ENCODE measurements at places on chromosomes 1 and 21.

DNA sequence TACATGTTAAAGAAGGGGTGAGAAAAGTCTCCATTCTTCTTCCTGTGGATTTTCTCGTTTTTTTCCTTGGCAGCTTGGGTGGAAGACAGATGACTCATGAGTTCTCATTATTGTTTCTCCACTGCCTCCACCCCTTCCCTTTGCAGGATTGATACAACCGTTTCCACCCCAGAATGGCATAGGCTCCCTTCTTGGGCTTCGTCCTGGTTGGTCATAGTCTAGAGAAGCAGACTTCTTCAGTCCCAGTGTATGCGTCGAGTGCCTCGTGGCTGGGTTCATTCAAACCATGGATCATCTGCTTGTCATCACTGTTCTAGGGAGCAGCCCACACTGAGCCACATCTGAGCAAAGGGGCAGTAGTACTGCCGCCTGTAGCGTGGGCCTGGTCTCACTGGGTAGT, 13.7 kb downstream of the PTGFRN start:
- H3K27me3 ChIP-seq: no peaks in the 10 kb centered on the region
- no peaks in the 10 kb centered on the region for H3K36me3 ChIP-seq

DNA sequence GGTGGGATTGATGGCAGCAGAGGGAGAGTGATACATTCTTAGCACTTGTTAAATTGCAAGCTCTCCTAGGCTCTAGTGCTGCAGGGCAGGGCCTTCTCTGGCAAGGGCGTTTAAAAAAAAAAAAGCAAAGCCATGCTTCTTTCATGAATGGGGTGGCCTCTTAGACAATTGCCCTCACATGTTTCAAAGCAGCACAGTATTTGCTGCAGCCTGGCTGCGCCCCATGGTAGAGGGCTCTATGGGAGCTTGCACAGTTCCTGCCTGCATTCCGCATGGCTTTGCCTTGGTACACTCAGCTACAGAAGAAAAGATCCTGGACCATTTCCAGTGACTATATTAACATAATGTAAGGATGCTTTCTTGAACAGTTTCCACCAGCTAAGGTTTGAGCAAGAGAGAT, 267.2 kb downstream of the ZNF648 start:
- peaks cover 6% of the 10 kb centered on the region for H3K27me3 ChIP-seq
- no peaks in the 10 kb centered on the region for H3K36me3 ChIP-seq
- H3K27ac ChIP-seq: no peak overlapping the region
- no peaks in the 10 kb centered on the region for H3K4me1 ChIP-seq
- no peak for DNase-seq

DNA sequence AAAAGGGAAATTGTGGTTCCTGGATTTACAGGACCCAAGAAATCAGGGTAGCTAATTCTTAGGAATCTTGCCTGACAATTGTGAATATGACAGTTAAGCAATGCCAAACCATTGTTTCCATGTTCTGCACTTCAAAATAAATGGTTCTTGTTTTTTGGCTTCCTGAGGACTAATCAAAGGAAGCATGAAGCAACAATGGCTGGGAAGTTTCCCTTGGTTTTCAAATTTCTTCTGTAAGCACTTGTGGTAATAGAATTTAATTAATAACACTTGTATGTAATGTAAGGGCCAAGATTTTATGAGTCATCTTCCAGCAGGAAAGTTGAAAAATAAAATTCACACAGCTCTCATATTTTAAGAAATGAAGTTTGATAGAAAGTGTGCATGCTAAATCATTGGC, 31.7 kb downstream of the JAM2 start:
- H3K4me3 ChIP-seq: no peak overlapping the region
- no peak overlapping the region for H3K27ac ChIP-seq
- DNase-seq: no peak
- H3K4me1 ChIP-seq: no peaks in the 10 kb centered on the region
- H3K36me3 ChIP-seq: no peaks in the 10 kb centered on the region
- peaks cover 3% of the 10 kb centered on the region for H3K27me3 ChIP-seq

GRCh38 chr1:177933881-177934280, 36.0 kb downstream of the SEC16B start:
- no peak overlapping the region for H3K4me3 ChIP-seq
- H3K27ac ChIP-seq: no peak overlapping the region
- H3K27me3 ChIP-seq: no peaks in the 10 kb centered on the region

DNA sequence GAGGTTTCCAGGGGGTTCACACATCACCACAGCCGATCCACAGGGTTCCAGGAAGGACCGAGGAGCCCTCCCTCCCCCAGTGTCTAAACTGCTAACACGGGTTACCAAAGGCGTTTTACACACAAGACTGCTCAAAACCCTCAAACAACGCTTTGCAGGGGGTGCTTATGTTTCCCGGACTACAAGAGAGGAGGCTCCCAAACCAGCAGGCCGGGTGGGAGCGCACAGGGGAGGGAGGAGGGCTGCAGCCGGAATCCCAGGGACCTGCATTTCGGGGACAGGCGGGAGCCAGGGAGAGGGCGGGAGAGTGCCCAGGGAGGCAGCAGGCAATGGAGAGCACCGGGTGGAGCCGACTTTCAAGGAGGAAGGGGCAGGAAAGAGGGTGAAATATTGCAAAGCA, 50.8 kb downstream of the ACBD3 start:
- H3K36me3 ChIP-seq: no peaks in the 10 kb centered on the region
- no peak for DNase-seq
- peaks cover 2% of the 10 kb centered on the region for H3K4me1 ChIP-seq

DNA sequence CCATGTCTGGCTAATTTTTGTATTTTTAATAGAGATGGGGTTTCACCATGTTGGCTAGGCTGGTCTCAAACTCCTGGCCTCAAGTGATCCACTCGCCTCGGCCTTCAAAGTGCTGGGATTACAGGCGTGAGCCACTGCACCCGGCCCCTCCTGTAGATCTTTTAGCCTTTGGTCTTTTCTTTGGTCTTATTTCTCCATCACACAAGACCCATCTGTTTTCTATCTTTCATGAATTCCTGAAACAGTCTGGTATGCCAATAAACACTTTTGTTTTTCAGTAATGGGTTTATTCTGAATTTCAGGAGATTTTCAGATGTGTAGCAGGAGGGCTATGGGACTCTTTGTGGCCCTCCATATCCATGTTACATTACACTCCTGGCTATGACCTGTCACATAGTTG, 23.2 kb downstream of the ERRFI1 start:
- H3K27me3 ChIP-seq: no peaks in the 10 kb centered on the region
- no peak overlapping the region for H3K27ac ChIP-seq
- no peak overlapping the region for H3K4me3 ChIP-seq

DNA sequence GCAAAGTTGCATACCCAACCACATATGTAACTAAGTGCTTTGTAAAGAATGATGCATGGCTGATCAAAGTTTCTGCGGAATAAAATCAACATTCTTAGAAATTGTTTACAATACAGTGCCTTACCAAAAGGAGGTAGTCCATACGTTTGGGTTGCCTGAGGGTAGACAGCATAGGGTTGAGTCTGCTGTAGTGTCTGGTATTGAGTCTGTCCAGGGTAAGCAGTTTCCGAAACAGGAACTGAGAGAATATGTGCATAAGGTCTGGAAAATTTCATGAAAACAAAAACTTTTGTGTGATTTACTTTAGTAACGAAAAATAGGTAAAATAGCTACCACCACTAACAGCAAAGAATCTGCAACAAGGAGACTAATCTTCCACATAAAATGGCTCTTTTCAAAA, 53.0 kb downstream of the EYA3 start:
- peaks cover 2% of the 10 kb centered on the region for H3K4me1 ChIP-seq
- no peaks in the 10 kb centered on the region for H3K27me3 ChIP-seq

DNA sequence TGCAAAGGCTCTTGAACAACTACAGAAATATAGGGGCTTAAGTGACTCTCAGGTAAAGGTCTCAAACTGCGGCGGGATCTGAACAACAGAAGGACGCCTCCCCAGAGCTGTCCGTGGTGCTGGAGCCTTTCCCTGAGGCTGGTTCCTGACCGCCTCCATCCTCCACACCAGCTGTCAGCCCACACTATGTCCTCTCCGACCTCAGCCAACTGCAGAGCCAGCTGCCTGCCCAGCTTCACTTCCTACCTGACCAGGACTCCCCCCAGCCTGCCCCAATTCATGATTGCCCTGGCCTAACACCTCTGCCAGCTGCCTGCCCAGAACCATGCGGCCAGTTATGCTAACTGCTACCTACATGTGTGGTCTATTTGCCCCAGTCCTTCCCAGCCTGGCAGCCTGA, 63.6 kb upstream of the ZC3H12A start:
- no peak overlapping the region for H3K4me3 ChIP-seq
- no peaks in the 10 kb centered on the region for H3K4me1 ChIP-seq
- peaks cover 3% of the 10 kb centered on the region for H3K36me3 ChIP-seq
- peak; percentile 22 for DNase-seq
- H3K27me3 ChIP-seq: peaks cover 3% of the 10 kb centered on the region

- H3K27ac ChIP-seq: no peak overlapping the region
- no peak overlapping the region for H3K4me3 ChIP-seq
- DNase-seq: no peak
- H3K4me1 ChIP-seq: peaks cover 1% of the 10 kb centered on the region
These were observed 80.9 kb upstream of the IRF2BP2 start for GRCh38 chr1:234690872-234691271.

GRCh38 chr1:107405236-107405635, 264.4 kb downstream of the NTNG1 start:
- no peak overlapping the region for H3K27ac ChIP-seq
- H3K27me3 ChIP-seq: peaks cover 2% of the 10 kb centered on the region
- no peak overlapping the region for H3K4me3 ChIP-seq
- H3K36me3 ChIP-seq: no peaks in the 10 kb centered on the region

GRCh38 chr1:223763881-223764280, 51.5 kb downstream of the CAPN2 start:
- peaks cover 27% of the 10 kb centered on the region for H3K36me3 ChIP-seq
- H3K27me3 ChIP-seq: no peaks in the 10 kb centered on the region
- no peak overlapping the region for H3K27ac ChIP-seq
- no peak overlapping the region for H3K4me3 ChIP-seq

DNA sequence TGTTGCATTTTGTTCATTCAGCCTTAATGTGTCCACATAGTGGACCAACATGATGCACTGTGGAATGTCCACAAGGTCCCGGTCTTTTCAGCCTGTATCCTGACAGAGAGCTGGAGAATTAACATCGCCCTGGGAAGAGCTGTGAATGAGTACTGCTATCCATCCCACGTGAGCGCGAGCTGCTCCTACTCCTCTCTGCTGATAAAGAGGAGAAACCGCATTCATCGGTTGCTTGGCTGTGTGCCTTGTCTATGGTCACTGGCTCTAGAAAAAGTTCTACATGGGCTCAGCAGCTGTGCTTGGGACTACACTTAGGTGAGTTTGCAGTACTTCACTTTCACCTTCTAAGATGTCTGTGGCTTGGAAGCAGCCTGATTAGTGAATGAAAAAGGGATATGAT, 31.1 kb upstream of the IGSF5 start:
- no peak for DNase-seq
- H3K4me1 ChIP-seq: no peaks in the 10 kb centered on the region
- H3K4me3 ChIP-seq: no peak overlapping the region
- no peak overlapping the region for H3K27ac ChIP-seq
- no peaks in the 10 kb centered on the region for H3K36me3 ChIP-seq
- peaks cover 1% of the 10 kb centered on the region for H3K27me3 ChIP-seq

DNA sequence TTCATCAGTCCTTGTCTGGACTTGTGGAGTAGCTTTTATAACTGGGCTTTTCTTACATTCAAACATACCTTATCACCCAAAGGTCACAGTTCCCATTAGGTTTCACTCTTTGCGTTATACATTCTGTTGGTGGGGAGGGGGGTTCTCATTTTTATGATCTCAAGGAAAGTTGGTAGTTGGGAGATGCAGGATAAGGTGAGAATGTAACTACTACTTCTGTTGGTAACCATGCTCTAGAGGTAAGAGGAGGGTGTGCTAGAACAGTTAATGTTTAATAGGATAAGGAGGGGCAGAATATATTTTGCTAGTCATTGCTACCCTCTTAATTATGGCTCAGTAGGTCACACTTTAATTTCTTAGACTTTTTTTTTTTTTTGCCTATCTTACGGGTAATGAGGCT, 10.7 kb downstream of the YBX1 start:
- H3K36me3 ChIP-seq: peaks cover 89% of the 10 kb centered on the region
- DNase-seq: no peak
- no peaks in the 10 kb centered on the region for H3K27me3 ChIP-seq
- peak overlapping the region; percentile 82 for H3K27ac ChIP-seq
- peaks cover 73% of the 10 kb centered on the region for H3K4me1 ChIP-seq
- H3K4me3 ChIP-seq: no peak overlapping the region

GRCh38 chr1:53123453-53124140, 18.8 kb downstream of the SLC1A7 start:
- H3K27me3 ChIP-seq: peaks cover 5% of the 10 kb centered on the region
- H3K4me1 ChIP-seq: no peaks in the 10 kb centered on the region
- H3K4me3 ChIP-seq: no peak overlapping the region
- DNase-seq: no peak
- no peaks in the 10 kb centered on the region for H3K36me3 ChIP-seq
- no peak overlapping the region for H3K27ac ChIP-seq

DNA sequence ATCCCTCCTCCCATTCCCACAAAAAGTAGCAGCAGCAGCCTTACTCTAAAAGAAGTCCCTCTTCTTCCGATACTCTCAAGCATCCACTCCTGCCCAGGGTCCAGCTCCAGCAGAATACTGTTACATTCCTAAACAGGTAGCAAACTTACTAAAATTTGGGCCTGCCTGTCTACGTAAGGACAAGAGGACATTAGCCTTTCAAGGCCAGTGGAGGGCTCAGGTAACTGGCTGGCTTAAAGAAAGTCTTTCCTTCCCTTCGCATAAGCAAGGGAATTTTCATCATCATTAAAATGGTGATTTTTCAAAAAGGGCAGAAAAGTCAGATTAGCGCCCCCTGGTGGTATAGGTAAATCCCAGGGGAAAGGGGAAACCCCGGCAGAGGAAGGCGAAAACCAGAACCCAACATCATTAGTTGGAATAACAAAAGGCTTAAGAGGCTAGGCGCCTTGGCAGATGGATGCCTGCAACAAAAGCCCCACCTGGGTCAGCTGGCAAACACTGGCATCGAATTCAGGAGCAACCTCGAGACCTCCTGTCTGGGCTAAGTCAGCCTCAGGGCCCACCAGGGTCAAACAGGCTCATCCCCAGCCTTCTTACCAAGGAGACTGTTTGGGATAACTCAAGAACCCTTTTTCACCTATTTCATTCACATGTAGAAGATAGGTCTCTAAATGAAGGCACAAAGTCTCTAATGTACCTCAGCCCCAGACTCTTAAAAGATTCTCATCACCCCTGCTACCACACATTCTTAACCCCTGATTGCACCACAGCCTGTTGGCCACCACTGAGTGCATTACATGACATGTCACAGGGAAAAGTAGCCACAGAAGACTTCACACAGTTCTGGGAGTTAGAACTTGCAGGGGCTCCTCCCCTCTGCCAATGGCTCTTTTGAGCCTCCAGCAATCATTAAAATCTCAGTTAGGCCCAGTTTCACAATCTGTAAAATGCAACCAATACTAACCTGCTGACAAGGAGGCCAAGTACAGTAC, 36.7 kb downstream of the ERI3 start:
- DNase-seq: peak; percentile 55
- peaks cover 12% of the 10 kb centered on the region for H3K36me3 ChIP-seq
- no peak overlapping the region for H3K27ac ChIP-seq
- no peaks in the 10 kb centered on the region for H3K27me3 ChIP-seq

GRCh38 chr21:30882866-30883597, 1.7 kb upstream of the KRTAP11-1 start:
- H3K4me1 ChIP-seq: no peaks in the 10 kb centered on the region
- H3K27ac ChIP-seq: no peak overlapping the region
- H3K27me3 ChIP-seq: no peaks in the 10 kb centered on the region

Data from activated naive CD8-positive, alpha-beta T cell treated with anti-CD3 and anti-CD28 coated beads, Interleukin-2, amount 50 U/mL, for 24 hours (primary cell).